ENCODE measurements at places on chromosomes 2 and 18.

DNA sequence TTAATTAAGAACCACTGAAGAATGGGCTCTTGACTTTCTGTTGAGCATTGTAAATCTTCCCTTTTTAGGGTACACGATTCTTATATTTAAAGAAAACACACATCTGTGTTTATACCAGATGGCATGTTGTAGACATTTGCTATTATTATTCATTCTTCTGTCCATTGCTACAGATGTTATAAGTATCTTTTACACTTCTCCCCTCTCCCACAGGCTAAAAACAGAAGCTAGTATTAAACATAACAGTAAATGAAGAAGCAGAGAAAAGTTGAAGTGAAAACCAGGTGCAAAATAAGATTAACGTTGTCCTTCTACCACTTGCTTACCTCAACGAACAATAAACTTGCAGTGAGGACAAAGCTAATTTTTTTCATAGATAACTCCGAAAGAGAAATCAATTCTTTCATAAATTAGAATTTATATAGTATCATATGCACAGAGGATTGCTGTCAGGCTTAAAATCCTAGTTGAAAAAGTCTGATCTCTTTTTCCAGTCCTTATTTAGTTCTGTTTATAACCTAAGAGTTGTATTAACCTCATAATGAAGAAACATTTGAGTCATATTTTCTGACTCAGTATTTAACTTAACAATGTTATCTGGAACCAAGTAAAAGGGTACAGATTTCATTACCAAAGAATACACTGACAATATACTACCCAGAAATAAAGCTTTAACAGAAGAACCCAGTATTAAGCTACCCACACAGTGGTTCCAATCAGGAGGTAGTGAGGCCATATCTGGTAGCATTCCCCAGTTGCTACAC is 16.4 kb upstream of the ZNF385B start:
- no peak overlapping the region for H3K4me3 ChIP-seq
- H3K36me3 ChIP-seq: no peaks in the 10 kb centered on the region
- H3K27ac ChIP-seq: no peak overlapping the region
- H3K27me3 ChIP-seq: peaks cover 2% of the 10 kb centered on the region
- H3K4me1 ChIP-seq: no peaks in the 10 kb centered on the region

DNA sequence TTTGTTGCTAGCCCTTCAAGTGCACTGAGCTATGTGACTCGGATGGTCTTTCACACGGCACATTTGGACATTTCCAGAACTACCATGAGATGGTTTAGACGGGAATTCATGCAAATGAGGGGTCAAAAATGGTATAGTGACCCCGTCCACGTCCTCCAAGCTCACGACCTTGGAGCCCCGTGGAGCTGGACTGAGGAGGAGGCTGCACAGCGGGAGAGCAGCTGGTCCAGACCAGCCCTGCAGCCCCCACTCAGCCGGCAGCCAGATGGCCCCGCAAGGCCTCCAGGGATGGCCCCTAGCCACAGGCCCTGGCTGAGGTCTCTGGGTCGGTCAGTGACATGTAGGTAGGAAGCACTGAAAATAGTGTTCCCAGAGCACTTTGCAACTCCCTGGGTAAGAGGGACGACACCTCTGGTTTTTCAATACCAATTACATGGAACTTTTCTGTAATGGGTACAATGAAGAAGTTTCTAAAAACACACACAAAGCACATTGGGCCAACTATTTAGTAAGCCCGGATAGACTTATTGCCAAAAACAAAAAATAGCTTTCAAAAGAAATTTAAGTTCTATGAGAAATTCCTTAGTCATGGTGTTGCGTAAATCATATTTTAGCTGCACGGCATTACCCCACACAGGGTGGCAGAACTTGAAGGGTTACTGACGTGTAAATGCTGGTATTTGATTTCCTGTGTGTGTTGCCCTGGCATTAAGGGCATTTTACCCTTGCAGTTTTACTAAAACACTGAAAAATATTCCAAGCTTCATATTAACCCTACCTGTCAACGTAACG is 88.8 kb downstream of the EPAS1 start:
- no peak overlapping the region for H3K27ac ChIP-seq
- DNase-seq: no peak
- H3K4me3 ChIP-seq: no peak overlapping the region
- H3K27me3 ChIP-seq: no peaks in the 10 kb centered on the region
- H3K36me3 ChIP-seq: no peaks in the 10 kb centered on the region
- H3K4me1 ChIP-seq: peaks cover 9% of the 10 kb centered on the region

DNA sequence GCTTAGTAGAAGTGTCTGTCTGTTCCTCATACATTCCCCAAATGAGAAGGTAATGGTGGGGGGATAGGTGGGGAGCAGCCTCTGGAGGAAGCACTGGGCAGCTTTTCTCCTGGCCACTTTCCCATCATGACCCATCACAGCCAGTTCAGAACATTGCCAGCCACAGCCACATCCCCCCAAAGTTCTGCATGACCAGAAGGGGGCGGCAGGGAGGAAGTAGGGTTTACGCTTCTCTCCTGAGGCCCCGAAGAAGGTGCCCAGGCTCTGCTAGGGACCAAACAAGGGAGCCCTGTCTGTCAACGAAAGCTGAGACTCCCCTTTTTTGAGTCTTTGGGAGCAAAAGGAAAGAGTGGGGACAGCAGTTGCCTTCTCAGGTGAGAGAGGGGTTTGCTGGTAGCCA is 7.7 kb downstream of the IGFBP5 start:
- H3K4me3 ChIP-seq: no peak overlapping the region
- no peaks in the 10 kb centered on the region for H3K36me3 ChIP-seq
- no peak for DNase-seq
- H3K4me1 ChIP-seq: peaks cover 14% of the 10 kb centered on the region
- peaks cover 42% of the 10 kb centered on the region for H3K27me3 ChIP-seq
- no peak overlapping the region for H3K27ac ChIP-seq

GRCh38 chr2:44944102-44944951 is 2.8 kb downstream of the SIX3 start:
- H3K36me3 ChIP-seq: peaks cover 3% of the 10 kb centered on the region
- no peak overlapping the region for H3K4me3 ChIP-seq
- no peak for DNase-seq
- peaks cover 90% of the 10 kb centered on the region for H3K27me3 ChIP-seq
- H3K4me1 ChIP-seq: peaks cover 30% of the 10 kb centered on the region

DNA sequence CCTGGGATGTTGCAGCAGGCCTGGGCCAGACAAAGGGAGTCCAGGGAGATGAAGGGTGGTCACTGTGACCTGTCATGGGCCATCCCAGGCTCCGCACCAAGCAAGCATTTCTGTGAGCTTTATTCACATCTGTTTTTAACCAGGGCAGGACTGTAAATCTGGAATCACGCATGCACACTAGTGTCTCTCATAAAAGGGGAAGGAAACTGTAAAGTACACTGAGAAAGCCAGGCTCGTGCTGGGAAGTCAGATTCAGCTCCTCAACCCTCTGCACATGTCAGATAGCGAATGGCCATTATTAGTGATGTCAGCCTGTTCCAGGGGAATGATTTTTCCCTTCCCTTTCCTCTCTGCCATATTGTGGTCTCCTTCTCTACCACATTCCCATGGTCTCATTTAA is 818.6 kb upstream of the RAB6C start:
- no peak overlapping the region for H3K4me3 ChIP-seq
- H3K27ac ChIP-seq: no peak overlapping the region
- no peaks in the 10 kb centered on the region for H3K36me3 ChIP-seq
- DNase-seq: no peak
